ENCODE measurements at places on chromosomes 1 and 21. TPM values are rescaled to one million over a fixed set of nuclear protein-coding genes. Genes with fewer than 3 reads are reported as not detected.

DNA sequence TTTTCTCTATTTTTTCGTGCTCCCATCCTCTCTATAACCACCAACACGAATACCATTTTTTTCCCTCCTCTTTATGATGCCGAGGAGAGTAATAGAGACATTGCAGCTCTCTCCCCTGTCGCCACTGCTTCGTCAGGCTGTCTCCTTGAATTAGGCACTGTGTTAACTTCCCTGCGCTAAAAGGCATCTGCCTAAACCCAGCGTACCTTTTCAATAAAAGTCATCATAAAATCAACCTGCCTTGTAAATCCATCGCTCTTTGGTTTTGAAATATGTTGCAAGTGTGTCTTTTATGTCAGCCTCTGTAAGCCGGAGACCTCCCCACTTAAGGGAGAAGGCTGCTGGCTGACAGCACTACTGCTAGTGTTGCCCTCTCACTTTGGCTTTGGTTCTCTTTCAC lies 8.7 kb downstream of the RNF220 start:
- DNase-seq = no peak

DNA sequence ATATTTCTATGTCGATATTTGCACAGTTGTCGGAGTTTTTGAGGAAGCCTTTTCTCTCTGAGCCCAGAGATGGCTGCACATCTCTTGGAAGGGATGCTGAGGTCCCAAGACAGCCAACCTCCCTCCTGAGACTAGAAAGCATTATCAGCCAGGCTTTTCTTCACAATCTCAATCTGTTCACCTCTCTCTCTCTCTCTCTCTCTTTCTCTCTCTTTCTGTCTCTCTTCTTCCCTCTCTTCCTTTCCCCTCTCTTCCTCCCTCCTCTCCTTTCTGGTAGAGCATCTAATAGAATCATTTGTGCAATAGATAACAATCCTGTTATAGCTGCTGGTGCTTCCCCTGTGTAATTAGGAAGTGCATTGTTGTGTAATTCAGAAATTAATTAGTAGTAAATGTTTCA lies 131.8 kb downstream of the CAPN8 start:
- DNase-seq = no peak

DNA sequence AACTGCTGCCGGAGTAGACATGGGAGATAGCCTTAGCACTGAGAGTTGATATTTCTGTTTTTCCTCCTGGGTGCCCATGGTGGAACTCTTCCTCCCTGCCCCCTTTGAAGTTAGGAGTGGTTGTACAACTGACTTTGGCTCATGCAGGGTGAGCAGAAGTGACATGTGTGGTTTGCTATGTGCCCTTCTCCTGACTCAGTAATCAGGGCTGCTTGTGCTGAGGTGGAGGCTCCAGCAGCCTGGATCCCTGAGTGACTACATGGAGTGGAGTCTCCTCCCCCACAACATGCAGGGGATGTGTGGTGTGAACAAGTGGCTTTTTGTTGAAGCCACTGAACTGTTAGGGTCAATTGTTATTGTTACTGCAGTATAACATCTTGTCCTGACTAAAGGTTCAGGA lies 261.6 kb downstream of the CAMTA1 start:
- no peak for DNase-seq

DNA sequence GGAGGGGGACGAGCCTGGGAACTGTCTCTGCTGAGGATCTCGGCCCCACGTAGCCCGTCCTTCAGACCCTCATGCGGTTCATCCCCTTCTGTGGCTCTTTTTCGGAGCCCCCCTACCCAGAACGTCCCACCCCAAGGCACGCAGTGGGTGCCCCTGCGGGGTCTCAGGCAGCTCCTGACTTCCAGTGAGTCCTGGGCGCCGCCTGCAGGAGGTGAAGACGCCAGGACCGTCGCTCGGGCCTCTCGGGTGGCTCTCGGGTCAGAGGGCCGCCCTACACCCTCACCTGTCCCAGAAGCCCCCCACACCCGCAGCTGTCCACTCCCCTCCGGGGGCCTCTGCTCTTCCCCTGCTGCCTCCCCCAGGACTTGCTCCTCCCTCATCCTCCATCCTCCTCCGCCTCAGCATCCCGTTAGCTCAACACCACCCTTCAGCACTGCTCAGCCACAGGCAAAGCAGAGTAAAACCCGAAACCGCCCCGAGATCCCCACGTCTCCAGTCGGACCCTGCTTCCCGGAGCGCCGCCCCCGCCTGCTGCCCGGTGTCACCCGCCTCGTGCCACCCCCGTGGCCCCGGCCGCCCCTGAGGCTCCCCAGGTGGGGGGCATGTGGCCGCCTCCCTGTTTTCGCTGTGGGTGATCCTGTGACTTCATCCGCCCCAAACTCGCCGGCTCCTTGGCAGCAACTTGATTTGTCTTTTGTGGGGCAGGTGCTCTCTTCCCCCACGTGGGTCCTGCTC lies 13.3 kb upstream of the POFUT2 start:
- no peak for DNase-seq

DNA sequence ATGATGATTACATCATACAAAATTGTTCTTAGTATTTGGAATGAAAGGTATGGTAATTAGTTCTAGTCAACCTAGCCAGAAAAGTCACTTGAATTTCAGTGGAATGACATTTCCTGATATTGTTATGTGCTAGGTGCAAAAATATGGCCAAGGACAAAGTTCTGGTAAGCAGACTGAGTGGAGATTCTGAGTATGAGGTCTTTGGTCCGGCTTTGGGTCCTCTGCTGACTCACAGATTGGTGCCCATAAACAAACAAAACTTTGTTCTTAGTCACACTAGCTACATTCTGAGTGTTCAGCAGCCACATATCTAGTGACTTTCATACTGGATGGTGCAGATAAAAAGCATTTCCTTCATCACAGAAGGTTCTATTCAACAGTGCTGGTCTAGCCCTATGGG lies 206.1 kb downstream of the ZNF648 start:
- DNase-seq = no peak

GRCh38 chr1:154453161-154453560 lies 48.0 kb downstream of the IL6R start:
- DNase-seq = no peak

Gene SPOCD1
- 0.30 TPM for total RNA-seq

DNA sequence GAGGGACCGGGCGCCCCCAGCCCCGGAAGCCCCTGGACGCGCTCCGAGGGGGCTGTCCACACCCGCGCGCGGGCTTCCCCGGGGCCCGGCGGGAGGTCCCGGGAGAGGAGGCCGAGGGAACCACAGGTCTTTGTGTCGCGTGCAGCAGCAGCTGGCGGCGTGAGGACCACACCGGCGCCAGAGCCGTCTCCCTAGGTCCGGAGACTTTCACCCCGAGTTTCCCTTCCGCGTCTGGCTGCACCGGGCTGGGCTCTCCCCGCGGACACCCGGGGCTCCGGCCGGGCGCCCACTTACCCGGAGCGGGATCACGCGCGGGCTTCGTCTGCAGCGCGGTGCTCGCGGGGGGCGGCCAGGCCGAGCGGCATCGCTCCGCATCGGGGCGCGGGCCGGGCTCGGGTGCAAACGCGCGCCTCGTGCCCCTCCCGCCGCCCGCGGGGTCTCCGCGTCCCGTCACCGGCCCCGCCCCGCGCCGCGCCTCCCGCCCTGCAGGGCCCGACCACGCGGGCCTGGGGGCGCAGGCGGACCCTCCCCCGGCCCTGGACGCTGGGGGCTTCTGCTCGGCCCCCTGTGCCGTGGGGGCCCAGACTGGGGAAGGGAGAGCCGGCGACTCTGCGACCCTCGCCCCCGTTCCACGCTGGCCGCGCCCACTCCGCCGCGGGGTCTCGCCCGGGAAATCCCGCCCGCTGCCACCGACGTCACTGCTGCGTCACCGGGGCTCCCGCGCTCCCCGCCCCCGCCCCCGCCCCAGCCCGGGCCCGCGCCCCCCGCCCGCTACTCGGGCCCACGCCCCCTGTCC lies at the start of gene GNG4:
GNG4 (minus strand) TSS at position 417 of the 796 bp plus-strand sequence. CDS start 65,946 bp downstream, outside the sequence.
- DNase-seq = no peak

DNA sequence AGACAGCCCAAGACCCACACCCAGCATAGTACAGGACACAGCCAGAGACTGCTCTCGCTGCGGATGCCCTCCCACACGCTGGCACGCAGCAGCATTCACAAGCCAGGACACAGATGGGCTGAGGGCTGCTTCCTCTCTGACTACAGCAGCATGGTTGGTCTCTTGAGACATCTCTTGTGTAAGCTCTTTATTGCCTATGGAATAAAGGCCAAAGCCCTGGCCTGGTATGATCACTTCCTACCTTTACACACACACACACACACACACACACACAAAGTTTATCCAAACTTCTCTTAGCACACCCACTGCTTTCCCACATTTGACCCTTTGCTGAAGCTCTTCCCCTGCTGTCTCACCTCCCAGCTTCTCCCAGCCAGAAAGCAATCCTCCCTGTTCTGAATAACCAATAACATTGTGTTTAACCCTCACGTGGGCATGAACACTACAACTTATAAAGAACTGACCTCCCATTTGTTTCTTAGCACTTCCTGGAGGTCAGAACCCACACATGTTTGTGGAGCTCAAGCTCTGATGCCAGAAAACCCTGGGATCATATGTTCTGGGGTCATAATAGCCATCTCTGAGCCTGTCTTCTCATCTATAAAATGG lies 1.2 kb upstream of the LUZP1 start:
- DNase-seq = no peak

Gene NBPF6
- not detected for total RNA-seq

Gene HCN3
- total RNA-seq = 1.5 TPM

Gene VAV3
- 11.0 TPM for total RNA-seq

Gene AMIGO1
- total RNA-seq = 6.2 TPM

GRCh38 chr1:168136709-168137514 lies at the start of gene GPR161:
GPR161 (minus strand) TSS chr1:168136930; CDS start chr1:168104850, 32,080 bp downstream.
- peak; percentile 13 for DNase-seq

Gene FAM167B
- 0.72 TPM for total RNA-seq

Gene FAM177B
- total RNA-seq = 0.50 TPM
